Right forelimb (tissue), 1 donor: ENCODE measurements at places on chromosomes 3 and 15.
A peak's percentile ranks its signal among the peaks of the same experiment; 100 is the strongest.

DNA sequence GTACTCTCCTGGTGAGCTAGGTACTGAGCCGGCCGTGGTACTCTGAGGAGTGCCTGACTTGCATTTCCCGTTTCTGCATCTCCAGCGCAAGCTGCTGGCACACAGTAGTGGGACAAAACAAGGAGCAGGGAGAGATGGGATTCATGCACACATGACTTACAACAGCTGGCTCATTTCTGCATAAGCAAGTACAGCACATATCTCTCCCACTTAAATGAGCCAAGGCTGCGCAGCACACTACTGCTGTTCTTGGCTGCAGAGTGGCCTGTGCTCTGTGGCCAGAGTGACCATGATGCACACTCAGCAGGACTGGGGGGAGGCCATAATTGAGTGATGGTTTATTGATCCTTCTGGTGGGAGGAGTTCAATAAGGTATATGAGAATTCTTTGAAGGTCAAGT is 59.2 kb upstream of the ABHD17C start:
- no peak for DNase-seq

DNA sequence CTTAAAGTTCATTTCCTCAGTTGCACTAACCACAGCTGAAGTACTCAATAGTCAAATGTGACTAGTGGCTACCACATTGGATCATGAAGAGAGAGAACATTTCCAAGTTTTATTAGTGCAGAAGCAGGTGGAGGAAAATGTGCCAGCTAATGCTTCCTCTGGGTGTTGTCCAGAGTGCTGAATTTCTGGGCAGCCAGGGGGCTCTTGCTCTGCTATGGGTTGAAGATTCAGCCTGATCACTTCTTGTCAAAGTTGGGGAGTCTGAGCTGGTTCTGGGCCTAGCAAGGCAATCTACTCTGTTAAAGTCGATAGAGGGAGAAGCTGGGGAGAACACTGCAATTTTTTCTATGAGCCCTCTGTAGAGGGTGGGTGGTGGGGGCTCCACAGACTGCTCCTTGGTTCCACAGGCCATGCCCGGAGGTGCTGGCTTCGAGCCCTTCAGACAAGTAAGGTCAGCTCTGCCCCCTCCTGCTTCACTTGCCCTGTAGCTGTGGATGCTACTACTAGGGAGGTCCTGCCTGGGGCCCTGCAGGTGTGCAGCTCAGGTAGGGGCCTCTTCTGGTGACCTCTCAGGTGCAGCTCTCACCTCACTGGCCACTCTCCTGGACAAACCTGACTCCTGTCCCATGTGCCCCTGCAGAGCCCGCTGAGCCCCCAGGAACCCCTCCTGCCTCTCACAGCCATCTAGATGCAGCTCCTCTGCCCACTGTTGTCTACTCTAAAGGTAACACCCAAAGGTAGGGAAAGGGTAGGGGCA is 8.2 kb downstream of the ALG3 start:
- DNase-seq, result peak; percentile 57

DNA sequence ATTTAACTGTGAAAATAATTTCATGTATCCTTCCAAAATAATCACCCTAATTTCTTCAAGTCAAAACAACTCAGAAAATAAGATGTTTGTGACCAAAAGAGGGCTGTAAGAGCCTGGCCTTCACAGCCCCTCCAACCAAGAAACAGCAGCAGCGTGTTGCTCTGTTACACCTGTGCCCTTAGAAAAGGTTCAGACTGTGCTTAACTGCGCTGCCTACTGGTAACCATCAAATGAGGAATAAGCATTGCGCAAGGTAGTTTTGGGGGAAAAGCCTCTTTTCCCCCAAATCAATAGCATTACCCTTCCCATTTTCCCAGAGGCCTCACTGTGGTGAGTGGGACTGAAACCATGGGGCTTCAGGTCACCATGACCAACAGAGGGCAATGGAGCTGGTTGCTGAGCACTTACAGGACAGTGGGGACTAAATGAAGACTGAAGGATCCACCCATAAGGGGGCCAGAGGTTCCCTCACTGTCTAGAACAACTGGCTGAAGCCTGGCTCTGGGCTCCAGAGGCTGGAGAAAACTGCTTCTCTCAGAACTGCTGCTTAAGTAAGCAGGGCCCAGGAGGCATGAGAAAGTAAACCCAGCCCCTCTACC is 110.7 kb downstream of the PLCH1 start:
- no peak for DNase-seq

- no peak for DNase-seq
Measured at GRCh38 chr3:37569991-37570390, 291.7 kb upstream of the CTDSPL start.

GRCh38 chr15:89496155-89497098 is at the start of gene RHCG:
Gene RHCG, minus strand, starts transcription at chr15:89496583. Its CDS starts 39 bp downstream, at chr15:89496544.
- DNase-seq, result no peak

- DNase-seq, result no peak
Measured at GRCh38 chr3:25728101-25728500, 55.1 kb downstream of the NGLY1 start.

DNA sequence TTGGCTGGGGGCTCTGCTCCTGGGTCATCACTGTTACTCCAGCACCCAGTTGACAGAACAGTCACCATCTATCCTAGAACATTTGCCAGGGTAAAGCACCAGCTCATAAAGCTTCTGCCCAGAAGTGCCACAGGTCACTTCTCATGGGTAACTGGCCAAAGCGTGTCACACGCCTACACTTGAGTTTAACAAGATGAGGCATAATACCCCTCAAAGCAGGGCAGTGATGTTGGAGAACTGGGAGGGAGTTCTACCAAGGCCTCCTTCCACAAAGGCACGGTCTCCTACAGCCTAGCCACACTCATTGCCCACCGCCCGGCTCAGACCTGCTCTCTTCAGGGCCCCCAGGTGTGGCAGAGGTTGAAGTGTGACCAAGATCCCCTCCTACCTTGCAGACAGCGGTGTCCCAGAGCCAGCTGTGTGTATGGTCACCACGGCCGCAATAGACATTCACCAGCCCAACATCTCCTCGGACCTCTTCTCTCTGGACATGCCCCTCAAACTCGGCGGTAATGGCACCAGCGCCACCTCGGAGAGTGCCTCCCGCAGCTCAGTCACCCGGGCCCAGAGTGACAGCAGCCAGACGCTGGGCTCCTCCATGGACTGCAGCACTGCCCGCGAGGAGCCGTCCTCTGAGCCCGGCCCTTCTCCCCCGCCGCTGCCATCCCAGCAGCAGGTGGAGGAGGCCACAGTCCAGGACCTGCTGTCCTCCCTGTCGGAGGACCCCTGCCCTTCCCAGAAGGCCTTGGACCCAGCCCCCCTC is 107.7 kb downstream of the ETFA start:
- no peak for DNase-seq

GRCh38 chr15:68553314-68553993 is 25.3 kb upstream of the CORO2B start:
- DNase-seq, result no peak

DNA sequence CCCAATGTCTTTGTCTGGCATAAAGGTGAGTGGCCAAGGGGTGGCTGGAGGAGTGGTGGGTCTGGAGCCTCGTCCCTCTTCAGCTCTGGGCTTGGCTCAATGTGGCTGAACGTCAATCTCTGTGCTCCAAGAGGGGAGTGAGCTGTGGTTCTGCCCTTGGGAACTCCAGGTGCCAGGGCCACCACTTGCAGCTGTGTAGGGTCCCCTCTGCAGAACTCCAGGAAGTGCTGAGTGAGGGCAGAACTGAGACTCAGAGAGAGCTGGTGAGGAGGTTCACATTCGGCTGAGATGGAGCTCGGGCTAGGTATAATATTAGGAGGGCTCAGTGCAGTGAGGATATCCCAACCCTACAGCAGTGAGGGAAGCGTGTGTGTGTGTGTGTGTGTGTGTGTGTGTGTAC is 11.6 kb downstream of the DUOX1 start:
- DNase-seq, result no peak

DNA sequence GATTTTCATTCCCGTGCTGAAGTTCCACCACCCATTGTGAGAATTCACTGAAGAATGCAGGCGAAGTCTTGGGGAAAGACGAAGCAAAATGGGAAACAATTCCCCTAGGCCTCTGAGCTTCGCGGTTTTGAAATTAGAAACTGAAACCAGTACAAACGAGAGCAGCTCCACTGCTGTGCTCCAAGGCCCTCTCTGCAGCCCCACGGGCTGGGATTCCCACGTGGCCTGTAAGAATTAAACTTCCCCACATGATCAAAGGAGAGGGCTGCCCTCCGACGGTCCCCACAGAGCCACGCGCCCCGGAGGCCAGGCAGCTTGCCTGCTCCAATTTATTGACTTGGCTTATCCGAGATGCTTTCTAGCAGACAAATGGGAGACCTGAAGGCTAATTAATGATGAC is 144.0 kb downstream of the GREM1 start:
- DNase-seq, result peak; percentile 48

DNA sequence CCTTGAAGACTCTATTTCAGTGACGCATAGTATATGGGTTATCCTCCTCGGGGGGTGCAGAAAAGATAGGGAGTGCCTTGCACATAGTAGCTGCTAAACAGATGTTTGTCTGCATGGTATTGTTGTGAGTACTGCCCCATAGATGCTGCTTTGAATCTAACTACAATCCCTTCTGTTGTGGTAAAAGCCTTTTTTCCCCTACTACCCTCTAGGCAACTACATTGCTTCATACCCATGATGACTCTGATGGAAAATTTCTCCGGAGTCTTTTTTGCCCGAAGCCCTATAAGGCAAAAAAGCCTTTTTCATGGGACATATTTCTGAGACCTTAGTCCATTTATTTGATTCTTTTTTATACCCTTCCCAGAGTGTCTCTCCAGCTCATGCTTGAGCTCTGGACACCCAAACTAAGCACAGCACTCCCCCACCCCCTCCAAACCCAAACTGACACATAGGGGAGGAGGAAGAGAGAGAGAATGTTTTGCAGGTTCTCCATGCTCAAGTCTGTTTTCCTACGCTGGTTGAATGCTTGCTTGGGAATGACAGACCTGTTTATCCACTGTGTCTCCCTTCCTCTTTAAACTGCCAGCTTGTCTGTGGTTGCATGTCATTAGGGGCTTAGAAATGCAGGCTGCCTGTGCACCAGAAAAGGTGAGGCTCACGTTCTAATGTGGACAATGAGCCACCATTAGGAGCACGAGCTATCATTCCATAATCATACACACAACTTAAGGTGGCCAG is 52.9 kb downstream of the LRTM1 start:
- DNase-seq, result no peak

- no peak for DNase-seq
Measured at GRCh38 chr3:177281292-177282118, 84.2 kb upstream of the TBL1XR1 start.

- DNase-seq, result no peak
Measured at GRCh38 chr3:99012051-99012450, 110.6 kb upstream of the DCBLD2 start.

DNA sequence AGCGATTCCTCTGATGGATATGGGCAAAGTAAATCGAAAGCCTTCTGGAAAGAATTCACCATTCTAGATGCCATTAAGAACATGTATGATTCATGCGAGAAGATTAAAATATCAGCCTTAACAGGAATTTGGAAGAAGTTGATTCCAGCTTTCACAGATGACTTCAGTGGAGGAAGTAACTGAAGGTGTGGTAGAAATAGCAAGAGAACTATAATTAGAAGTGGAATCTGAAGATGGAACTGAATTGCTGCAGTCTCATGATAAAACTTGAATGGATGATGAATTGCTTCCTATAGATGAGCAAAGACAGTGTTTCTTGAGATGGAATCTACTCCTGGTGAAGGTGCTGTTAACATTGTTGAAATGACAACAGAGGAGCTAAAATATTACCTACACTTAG is 30.1 kb upstream of the TBC1D23 start:
- DNase-seq, result no peak

DNA sequence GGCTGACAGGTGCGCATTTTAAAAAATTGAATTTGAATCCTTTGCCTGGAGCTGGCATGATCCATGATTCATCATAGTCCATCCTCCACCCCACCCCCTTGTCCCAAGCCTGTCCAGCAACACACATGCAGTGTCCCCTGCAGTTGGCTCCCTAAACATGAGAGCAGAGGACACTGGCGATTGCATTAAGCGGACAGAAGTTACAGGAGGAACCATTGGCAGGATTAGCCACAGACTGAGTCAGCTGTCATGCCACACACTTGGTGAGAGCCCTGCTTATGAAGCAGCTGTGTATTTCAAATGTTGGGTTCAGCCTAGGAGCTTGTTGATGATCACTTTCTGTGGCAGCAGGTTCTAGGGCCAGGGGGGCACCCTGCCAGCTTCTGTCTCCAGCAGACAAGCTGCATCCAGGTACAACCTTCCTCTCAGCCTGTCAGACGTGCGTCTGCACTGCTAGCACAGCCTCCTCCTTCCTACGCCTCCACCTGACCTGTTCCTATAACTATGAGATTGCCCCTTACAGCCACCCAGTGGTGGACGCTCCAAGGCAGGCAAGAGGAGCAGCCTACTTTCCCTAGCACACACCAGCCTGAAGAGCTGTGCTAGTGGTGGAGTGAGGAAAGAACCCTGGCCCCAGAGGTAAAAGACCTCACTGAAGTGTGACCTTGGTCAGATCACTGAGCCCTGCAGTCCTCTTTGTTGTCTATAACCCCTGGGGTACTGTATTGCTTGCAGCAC is 121.9 kb downstream of the SLCO3A1 start:
- no peak for DNase-seq

DNA sequence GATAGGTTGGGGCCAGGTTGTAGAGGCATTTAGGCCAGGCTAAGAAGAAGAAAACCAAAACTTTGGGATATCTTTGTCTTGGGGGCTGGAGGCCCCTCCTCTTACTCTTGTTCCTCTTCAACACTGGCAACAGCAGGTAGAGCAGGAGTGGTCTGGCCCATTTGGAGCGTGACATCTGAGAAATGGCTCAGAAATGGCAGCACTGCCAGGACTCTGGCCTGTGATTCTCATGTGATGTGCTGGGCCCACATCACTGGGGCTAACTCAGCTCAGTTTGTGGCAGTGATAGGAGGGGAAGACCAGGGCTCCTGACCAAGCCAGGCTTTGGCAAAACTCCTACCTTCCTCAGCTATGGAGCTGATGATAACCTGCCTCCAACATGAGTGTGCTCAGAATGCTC is 18.5 kb downstream of the PATL2 start:
- DNase-seq, result no peak

- no peak for DNase-seq
Measured at GRCh38 chr15:87949151-87949574, 307.4 kb downstream of the NTRK3 start.

GRCh38 chr3:186953011-186953487 is 22.7 kb downstream of the ST6GAL1 start:
- no peak for DNase-seq

- no peak for DNase-seq
Measured at GRCh38 chr3:12753275-12754028, 5.6 kb downstream of the TMEM40 start.

GRCh38 chr15:70120958-70121623 is 23.4 kb upstream of the TLE3 start:
- DNase-seq, result peak; percentile 56

GRCh38 chr15:57380854-57381253 is 4.5 kb downstream of the CGNL1 start:
- DNase-seq, result no peak

GRCh38 chr3:56918111-56918568 is 116.4 kb upstream of the ARHGEF3 start:
- no peak for DNase-seq

DNA sequence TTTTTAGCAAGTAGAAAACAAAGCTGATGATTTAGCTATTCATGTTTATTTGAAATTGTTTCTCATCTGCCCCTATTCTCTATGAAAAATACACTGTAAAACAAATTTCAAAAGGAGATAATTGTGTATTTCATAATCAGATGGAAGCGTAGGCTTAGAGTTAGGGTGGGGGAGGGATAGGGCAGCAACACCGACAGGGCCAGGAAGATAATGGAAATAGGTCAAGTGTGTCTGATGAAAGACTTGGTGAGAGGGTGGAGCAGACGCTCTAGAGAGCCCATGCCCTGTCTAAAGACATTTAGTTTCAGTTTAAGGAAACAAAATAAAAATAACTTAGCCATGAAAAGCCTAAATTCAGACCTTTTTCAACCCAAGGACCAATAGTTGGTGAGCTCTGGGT is 51.6 kb upstream of the ARL6 start:
- no peak for DNase-seq

- DNase-seq, result no peak
Measured at GRCh38 chr3:48784426-48785120, 63.1 kb downstream of the PRKAR2A start.
